Fibroblast of skin of back (primary cell): ENCODE measurements at places on chromosomes 2 and 18.

GRCh38 chr2:107775791-107776190 is 50.9 kb upstream of the RGPD4 start:
- no peak for DNase-seq

- DNase-seq: peak; percentile 50
Observed at GRCh38 chr2:39059366-39059952, 61.4 kb downstream of the SOS1 start.

DNA sequence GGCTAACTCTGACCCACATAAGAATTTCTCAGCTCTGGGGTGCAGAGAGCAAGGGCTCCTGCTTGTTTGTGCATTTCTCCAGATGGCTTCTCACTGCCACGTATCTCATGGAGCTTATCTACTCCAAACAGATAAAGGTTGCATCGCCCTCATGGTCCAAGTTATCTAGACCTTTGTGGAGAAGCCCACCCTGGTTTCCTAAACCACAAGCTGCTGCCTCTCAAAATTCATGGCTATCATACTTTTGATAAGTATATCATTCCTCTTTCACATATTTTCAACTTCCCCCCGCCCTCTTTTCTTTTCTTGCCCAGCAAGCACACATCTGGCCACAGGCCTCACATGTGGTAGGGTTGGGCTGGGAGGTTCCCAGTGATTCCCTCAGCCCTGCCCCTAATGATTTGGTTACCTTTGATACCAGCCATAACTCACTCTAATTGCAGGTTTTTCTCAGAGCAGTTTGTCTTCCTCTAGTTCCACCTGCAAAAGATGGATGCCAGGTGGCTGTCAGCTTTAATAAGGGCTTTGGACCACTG is 146.0 kb downstream of the RHBDD1 start:
- no peak for DNase-seq

DNA sequence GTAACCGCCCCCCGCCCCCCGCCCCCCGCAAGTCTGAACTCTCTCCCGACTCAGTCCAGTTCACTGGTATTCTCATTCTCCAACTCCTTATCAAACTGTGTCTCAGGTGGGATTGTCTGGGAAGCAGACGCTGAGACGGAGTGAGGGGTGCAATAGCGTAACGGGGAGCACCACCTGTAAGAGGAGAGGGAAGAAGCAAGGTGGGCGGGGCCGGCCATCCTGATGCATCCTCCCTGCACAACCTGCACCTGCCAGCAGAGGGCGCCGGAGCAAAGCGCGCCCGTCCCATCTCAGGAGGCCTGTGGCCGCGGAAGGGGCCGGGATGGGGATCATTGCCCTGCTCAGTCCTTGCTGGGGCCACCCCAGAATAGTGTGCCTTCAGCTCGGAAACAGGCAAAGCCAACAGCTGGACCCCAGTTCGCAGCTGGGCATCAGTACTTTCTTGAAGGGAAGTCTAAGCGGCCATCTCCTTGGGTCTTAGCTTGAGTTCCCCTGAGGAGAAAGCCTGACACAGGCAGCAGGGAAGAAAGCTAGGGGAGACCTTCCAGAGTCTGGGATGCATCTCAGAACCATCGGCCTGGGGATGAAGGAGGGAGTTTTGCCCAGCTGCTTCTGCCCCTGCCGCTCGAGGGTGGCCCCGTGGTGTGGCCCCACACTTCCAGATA is 208.0 kb downstream of the TFCP2L1 start:
- peak; percentile 47 for DNase-seq

DNA sequence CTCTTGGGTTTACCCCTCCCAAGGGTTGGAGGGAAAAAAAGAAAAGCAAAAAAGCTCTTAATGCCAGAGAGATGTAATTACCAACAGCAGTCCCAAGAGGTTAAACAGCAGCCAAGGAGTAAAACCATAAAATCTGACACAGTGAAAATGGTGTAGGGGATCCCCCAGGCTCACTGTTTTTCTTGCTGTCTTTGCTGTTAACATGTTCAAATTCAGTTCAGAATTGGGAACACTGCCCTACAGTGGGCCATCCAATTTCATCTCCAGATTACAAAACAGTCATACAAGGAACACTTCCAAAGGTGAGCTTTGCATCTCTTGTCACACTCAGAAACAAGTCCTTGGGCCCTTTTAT is 54.5 kb downstream of the PLEKHM3 start:
- DNase-seq: no peak

- peak; percentile 66 for DNase-seq
Observed at GRCh38 chr2:74690571-74690970, 36.5 kb downstream of the SEMA4F start.

DNA sequence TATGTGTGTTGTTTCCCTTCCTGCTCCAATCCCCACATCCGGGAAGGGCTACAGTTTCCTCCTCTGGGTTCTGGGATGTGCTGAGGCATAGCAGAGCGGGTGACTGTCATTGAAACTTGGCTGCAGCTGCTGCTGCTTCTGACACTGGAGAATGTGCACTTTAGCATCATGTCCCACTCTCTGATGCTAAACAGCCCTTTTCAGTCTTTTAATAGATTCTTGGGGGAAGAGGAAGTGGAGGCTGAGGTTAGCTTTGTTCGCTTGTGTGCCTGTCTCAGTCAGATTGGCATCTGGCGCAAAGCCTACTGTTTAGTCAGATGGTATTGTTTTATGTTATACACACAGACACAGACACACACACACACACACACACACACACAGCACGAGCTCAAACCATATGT is 136.5 kb upstream of the RND3 start:
- peak; percentile 77 for DNase-seq

GRCh38 chr18:28161608-28162599 is 15.0 kb downstream of the CDH2 start:
- peak; percentile 68 for DNase-seq

DNA sequence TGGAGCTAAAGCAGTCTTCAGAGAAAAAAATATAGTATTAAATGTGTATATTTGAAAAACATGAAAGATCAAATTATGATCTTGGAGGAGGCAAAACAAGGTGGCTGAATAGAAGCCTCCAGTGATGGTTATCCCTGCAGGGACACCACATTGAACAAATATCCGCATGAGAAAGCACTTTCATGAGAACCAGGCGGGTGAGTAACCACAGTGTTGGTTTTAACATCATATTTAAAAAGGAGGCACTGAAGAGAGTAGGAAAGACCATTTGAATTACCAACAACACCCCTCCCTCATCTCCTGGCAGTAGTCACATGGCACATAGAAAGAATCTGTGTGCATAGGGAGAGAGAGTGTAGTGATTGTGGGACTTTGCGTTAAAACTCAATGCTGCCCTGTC is 759.6 kb upstream of the NRXN1 start:
- DNase-seq: peak; percentile 63

GRCh38 chr2:37982147-37982582 is 57.1 kb downstream of the RMDN2 start:
- peak; percentile 75 for DNase-seq

DNA sequence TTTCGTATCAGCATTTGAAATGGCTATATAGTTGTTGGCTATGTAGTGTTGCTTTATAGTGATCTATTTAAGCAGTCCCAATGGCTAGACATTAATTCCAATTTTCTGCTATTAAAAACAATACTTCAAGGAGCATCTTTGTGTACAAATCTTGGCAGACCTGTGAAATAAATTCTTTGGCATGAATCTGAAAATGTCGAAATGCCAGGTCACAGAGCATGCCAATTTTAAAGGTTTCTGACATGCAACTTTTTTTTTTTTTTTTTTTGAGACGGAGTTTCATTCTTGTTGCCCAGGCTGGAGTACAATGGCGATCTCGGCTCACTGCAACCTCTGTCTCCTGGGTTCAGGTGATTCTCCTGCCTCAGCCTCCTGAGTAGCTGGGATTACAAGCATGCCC is 26.8 kb upstream of the CABLES1 start:
- DNase-seq: no peak

DNA sequence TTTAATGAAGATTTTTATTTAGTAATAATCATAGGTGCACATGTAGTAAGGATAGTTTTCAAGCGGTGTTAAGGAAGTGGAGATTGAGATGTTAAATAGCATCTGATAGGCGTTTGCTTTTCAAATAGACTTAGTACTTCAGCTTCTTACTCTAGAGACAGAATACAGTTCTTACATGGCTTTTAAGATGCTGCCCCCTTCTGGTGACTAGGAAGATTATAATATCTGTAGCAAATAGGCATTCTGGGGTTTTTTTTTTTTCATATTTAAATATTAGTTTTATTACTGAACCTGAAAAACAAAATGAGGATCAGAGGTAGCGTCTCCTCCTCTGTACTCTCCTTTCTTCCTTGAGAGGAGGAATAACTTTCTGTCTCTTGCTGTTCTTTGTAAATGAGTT is 100.2 kb downstream of the AGAP1 start:
- peak; percentile 80 for DNase-seq

GRCh38 chr2:236775511-236775910 is 205.9 kb downstream of the ACKR3 start:
- no peak for DNase-seq

- DNase-seq: peak; percentile 59
Observed at GRCh38 chr2:154455166-154455565, 243.3 kb upstream of the KCNJ3 start.

DNA sequence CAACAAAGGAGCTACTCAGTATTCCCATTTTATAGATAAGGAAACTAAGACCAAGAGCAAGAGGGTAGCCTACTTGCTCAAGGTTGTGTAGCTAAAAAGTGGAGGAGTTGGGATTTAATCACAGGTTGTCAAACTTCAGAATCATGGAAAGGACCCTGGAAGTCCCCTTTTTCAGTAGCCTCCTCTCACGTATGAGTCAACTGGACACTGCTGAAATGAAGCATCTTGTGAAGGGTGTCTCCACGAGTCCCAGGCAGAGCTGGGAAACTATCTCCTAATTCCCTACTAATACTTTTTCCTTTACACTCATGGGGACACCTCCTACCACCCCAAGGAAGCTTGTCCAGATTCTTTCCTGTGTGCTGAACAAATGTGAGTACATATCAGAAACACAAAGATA is 155.8 kb downstream of the RHBDD1 start:
- no peak for DNase-seq
